GM23338 (cell line): ENCODE measurements at places on chromosomes 4 and X. TPM values are rescaled to one million over a fixed set of nuclear protein-coding genes. Genes with fewer than 3 reads are reported as not detected.

DNA sequence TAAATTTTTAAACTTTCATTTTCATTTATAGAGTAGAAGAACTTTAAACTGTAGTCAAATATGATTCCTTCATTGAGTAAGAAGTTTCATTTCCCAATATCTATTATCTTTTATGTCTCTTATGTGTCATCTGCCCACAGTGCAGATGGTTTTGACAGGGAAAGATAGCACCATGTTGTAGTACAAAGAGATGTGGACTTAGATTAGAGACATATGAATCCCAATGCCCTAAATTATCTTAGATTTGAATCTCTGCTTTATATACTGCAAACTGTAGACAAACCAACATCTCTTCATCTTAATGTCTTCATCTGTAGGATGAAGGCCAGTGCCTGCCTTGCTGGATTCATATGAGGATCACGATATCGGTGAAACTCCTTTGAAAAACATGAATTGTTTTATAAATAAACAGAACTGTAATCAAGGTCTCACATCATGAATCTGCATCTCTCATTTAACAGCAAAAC lies 217.5 kb downstream of the BANK1 start:
- no peak for DNase-seq

GRCh38 chrX:78747489-78747888 lies at the start of gene LPAR4:
Gene LPAR4 (plus strand): TSS chrX:78747720. CDS start chrX:78754870, 7,150 bp downstream.
- DNase-seq, result peak; percentile 72

Gene HEPH
- total RNA-seq, result 52.5 and 64.7 TPM in 2 replicates

- no peak for DNase-seq
These were observed 12.1 kb downstream of the LAMP2 start for GRCh38 chrX:120456973-120457372.

Gene CLDN24
- total RNA-seq, result not detected in 2 replicates

Gene PPP1R3F
- 9.4 and 11.3 TPM in 2 replicates for total RNA-seq

Gene SRP72
- total RNA-seq, result 73.1 and 84.6 TPM in 2 replicates
